NCI-H774 (cell line): ENCODE measurements at places on chromosomes 6 and 20.

GRCh38 chr6:21284166-21284565, 309.4 kb upstream of the SOX4 start:
- DNase-seq: no peak

DNA sequence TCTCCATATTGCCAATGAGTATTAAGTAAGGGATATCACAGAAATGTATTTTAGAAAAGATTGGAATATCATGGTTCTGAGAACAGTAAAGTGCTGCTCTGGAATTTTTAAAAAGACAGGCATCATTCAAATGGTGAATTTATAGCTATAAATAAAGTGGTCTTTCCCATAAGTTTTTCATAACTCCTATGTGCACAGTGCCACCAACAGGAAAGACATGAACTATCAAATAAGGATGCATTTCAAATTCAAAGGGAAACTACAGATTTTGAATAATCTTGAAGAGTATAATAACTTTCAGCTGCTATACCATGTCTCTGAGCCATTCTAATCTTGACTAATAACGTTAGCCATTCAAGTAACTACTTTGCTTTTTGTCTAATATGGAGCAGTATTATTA, 456.8 kb upstream of the GJE1 start:
- no peak for DNase-seq

GRCh38 chr20:50831622-50832021, 36.8 kb downstream of the BCAS4 start:
- no peak for DNase-seq

DNA sequence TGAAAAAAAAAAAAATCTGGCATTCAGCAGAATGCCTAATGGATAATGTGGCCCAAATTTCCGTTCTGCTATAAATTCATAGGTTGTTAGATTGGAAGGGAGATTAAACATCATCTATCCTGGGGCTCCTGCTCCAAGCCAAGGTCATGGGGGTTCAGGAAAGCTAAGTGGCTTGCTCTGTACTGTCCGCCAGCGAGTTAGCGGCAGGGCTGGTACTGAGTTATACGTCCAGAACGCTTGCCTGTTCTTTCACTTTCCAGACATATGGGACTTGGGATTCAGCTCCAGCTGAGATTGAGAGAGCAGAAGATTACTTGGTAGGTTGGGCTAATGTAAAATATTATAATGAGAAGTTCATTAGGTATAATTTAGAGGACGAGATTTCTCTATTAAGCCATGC, 858 bp downstream of the RWDD1 start:
- DNase-seq: no peak

GRCh38 chr6:114080891-114081510, 110.1 kb upstream of the HDAC2 start:
- DNase-seq: no peak

- no peak for DNase-seq
Observed at GRCh38 chr6:37287519-37288157, 29.7 kb upstream of the TMEM217 start.

DNA sequence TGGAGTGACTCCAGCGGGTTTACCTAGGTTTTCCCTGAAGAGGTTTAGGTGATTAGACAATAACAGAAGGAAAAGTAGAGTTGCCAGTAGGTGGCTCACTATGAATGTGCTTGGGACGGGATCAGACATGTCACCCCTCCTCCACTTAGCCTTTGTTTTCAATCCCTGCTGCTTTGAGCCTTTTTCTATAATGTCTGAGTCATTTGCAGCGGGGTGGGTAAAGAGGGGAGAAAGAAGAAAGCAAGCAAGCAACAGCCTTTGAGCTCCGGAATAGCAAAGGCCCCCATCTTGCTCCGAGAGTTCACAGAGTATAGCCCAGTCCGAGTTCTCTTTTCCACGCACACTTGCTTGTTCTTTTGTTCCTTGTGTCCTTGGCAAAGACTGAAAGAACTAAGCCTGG, 129.1 kb downstream of the PACRG start:
- DNase-seq: peak; percentile 29

- DNase-seq: no peak
Observed at GRCh38 chr6:8057263-8057662, 6.9 kb downstream of the BLOC1S5 start.

DNA sequence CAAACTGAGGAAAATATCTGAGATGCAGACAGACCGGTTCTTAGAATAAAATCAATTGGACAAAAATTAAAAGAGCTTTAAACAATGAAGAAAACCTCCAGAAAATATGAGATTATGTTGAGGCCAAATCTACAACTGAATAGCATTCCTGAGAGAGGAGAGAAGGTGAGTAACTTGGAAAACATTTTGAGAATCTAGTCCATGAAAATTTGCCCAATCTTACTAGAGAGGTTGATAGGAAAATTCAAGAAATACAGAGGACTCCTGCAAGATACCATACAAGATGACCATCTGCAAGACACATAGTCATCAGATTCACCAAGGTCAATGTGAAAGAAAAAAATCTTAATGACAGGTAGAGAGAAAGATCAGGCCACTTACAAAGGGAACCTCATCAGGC, 437.7 kb upstream of the ADGRB3 start:
- no peak for DNase-seq

DNA sequence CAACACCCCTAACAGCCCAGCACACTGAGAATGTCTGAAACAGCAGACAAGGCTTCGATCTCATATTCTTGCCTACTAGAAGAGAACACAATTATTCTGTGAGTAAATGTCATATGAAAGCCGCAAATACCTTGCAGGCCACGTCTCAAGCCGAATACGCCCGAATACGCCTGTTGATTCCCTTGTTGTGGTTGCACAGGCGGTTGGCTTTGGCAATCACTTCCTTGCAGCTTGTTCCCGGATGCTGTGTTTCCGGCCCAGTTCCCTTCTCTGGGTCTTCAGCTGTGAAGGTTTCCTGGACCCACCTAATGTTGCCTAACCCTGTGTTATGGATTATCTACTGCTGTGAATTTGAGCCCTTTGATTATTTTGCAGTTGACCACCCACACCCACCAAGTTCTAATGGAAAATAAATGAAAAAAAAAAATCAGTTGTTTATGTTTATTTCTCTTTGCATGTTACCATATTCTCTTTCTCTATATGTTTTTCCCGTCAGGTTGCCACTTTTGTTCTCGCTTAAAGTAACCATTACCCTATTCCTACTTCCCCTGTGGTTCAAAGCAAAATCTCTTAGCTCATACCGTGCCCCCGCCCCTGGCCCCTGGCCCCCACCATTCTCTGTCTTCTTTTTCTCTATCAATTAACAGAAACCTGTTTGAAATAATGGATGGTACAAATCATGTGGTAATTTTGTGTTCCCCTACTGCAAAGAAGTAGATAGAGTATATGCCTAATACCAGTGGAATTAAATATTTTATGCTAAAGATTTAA, 172.4 kb downstream of the ADGB start:
- no peak for DNase-seq

DNA sequence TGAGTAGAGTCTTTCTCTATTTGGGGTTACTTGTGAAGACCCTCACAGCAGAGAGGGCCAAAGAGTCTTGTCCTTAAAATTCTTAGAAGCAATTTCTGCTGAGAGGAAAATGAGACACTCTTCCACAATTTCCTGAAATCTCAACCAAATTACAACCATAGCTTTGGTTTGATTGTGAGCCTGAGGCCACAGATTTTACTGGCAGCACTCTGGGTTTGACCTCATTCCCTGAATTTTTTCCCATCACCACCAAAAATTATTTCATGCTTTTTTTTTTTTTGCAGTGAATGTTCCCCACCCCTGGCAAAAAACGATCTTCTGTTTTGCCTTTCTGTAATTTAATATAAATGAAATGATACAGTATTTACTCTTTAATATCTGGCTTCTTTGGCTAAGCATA, 125.5 kb downstream of the THEMIS start:
- no peak for DNase-seq

GRCh38 chr6:26140967-26141294, 53.7 kb downstream of the HFE start:
- no peak for DNase-seq

- DNase-seq: no peak
Observed at GRCh38 chr6:37830225-37830624, 10.7 kb downstream of the ZFAND3 start.

- no peak for DNase-seq
Observed at GRCh38 chr6:35496841-35497570, at the start of gene TEAD3. TEAD3 (minus strand) TSS chr6:35497079.

DNA sequence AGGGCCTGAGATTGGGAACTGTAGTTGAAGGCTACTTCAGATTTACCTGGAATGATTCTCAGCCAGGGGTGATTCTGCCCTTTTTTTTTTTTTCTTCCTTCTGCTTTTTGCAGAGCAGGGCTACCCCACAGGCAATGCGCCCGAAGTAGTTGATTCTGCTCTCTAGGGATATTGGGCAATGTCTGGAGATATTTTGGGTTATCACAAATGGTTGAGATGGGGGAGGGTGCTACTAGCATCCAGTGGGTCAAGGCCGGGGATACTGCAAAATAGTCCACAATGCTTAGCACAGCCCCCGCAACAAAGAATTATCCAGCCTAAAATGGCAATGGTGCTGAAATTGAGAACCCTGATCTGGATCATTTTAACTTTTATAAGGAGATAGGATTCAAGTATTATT, 71.2 kb upstream of the ZMYND8 start:
- no peak for DNase-seq

DNA sequence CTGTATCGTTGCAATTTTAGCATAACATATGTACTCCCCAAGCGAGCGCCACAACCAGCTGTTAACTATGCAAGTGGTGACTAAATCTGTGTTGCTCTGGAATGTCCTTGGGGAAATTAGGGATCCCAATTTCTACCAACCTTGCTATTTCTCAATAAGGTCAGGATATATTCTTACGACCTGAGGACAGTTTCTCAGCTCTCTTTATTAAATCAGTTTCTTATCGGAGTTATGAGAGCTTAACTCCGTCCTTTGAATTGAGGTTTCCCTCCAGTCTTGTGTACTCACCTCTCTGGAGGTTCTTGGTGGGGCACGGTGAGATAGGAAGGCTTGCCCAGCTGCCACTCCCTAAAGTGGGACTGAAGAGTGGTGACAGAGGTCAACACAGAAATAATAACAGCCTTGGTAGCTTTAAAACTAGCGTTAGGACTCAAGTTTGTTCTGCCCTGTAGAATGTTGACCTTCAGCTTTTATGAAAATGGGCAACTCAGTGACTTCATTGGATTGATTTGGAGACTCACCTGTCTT, 694 bp downstream of the MRPS18B start:
- DNase-seq: no peak

DNA sequence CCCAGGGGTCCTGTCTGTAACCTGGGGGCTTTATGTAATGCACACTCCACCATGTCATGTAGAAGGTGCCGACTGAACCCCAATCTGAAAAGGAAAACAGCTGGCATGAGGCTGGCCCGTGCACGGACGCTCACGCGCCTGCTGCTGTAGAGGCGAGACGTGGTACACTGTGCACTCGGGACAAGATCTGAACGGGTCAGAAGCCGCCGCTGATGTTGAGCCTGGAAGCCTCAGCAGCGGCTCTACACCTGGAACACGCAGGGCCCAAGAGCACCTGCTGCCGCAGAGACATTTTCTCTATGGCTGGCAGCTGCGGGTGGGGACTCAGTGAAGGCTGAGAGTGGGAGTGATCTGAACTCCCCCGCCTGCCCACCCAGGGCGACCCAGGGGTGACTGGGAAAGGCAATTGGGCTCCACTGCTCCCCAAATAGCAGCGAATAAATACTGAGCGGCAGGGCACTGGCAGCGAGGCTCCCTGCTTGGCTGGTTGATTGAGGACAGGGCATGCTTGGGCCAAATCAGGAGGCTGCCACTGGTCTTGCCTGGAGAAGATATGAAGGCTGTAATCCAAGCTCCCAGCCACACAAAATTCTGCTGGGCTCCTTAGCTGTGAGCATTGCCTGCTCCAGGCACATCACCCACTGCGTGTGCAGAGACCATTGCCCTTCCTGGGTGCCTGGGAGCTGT, 2.5 kb upstream of the OGFR start:
- no peak for DNase-seq

GRCh38 chr20:49445176-49445575, 37.3 kb downstream of the KCNB1 start:
- DNase-seq: no peak

GRCh38 chr6:34705241-34705640, 8.7 kb upstream of the ILRUN start:
- no peak for DNase-seq

GRCh38 chr6:140774080-140774505, 1358.6 kb upstream of the GJE1 start:
- peak; percentile 17 for DNase-seq

DNA sequence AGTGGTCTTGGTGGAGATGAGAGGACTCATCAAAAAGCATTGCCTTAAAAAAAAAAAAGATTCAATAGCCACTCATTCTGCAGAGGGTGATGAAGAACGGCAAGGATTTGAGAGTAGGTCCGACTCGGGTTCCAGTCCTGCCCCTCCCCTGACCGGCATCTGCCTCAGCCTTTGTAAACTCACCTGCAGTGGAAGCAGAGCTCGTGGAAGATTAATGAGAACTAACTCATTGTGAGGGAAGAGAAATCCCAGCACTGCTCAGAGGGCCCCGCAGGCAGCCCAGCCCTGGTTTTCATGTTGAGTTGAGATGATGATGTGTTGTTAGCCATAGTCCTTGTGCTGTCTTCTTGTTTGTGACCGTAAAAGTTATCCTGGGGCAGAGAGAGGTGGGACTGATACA, 59.4 kb downstream of the GCNT2 start:
- no peak for DNase-seq

DNA sequence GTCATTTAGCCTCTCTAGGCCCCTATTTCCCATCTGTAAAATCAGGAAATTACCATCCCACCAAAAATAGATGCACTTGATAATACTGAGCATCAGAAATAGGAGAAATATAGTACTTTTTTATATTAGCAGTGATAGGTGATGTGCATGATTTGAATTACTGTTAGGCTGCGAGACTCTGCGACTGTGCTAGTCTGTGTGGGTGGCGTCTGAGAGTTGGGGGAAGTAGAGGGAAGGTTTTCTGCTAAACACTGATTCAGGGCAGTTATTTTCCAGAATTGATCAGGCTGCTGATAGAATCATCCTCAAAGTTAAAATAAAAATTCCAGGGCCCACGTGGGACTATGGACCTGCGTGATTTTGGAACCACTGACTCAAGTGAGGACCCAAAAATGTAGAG, 60.4 kb upstream of the ARMH2 start:
- no peak for DNase-seq

DNA sequence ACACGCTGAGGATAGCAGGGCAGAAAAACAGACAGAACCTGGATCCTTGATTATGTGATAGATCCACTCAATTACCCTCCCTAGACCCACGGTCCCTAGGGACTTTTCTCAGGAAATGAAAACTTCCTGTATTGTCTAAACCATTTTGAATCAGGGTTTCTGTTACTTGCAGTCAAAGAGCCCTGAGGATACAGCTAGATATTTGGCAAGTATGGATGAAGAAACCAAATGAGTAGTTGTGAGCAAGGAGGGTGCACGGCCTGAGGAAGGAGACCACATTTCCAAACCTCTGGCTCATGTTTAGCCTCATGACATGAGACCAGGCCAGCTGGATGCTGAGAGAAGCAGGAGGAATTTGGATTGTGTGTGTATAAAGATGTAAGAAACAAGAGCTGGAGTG, 91.6 kb downstream of the MRPL14 start:
- no peak for DNase-seq

GRCh38 chr6:118544105-118544504, 4.0 kb upstream of the PLN start:
- no peak for DNase-seq

GRCh38 chr6:167266830-167267555, 24.1 kb upstream of the UNC93A start:
- DNase-seq: no peak
